ENCODE measurements at places on chromosomes 5 and 9.

DNA sequence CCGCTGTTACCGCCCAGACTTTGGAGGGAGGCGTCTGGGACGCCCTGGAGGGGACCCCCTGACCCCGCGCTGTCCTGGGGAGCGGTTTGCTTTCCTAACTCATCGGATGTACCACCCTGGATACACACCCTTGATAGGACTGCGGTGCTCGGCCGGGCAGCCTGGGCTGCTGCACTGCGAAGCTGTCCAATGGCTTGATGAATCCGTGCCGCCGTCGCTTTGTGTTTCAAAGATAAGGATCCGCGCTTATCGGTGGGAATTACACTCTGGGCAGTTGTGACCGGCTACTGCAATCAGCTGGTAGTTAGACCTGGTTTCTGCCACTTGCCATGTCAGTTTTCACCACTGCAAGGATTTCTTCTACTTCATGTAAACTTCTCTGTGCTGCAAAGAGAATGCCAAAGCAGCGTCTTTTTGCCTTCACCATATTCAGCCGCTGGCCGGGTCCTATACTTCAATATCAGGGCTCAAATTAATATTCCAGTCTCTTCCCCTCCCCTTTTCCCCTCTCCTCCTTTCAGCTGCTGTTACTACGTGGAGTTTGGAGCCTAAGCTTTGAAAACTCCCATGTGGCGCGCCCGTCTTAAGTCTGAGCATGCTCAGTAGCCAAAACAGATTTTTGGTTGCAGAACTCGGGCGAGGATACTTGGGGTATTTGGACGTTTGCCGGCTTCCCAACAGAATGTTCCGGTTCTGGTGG is 727 bp downstream of the SMAD5 start:
- no peaks in the 10 kb centered on the region for H3K36me3 ChIP-seq
- no peak for DNase-seq
- peaks cover 53% of the 10 kb centered on the region for H3K4me1 ChIP-seq
- H3K27ac ChIP-seq, result peak overlapping the region; percentile 97

DNA sequence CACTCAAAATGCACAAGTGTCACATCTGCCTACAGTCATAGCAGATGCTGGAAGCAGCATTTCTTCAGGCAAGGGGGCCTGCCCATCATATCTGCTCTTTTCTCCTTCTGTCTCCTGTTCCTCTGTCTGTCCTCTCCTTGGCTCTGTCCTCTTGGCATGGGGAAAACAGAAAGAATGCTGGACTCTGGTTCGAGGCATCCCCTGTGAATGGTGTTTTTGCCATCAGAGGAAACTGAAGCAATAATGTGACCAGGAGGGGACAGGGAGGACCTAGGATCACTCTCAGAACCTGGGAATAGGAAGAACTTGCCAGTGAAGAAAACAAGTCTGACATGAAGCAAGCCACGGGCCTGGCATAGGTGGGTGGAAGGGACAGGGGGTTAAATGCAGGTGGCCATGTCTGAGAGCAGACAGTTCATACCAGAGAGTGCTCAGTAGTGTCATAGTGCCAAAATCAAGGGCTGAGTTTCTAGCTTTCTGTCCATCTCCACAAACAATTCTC is 35.3 kb downstream of the AQP7 start:
- H3K27me3 ChIP-seq, result no peaks in the 10 kb centered on the region
- H3K4me3 ChIP-seq, result no peak overlapping the region
- H3K4me1 ChIP-seq, result no peaks in the 10 kb centered on the region
- peak; percentile 54 for DNase-seq
- no peak overlapping the region for H3K27ac ChIP-seq
- H3K36me3 ChIP-seq, result no peaks in the 10 kb centered on the region

DNA sequence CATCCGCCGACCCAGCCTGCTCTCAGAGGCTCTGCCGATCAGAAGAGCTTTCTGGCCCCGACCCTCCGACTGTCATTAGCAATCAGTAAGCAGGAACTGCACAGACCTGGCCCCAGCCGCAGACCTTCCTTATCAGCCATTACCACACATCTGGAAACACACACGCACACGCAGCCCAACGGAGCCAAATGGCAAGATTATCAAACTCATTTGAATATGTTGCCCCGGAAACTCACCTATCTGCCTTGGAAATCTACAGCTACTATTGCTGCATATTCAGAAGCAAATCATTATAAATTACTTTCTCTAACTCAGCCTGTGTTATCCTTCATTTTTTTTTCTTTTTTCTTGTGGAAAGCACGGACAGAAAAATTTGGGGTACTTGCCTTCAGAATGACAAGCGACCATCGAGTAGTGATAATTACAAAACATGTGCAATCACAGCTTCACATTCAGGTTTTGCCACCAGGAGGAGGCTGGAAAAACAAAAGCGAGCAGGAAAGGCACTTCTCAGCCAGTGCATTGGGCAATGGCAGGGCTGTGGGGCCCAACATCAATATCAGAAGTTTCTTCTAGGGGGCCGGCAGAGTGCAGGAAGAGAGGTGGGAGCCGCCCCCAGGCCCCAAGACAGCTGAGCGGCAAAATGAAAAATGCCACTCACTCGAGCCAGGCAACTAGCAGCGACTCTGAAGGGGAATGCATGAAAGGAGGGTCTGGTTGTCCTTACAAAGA is 122.3 kb downstream of the VAV2 start:
- peaks cover 19% of the 10 kb centered on the region for H3K4me1 ChIP-seq
- no peak overlapping the region for H3K4me3 ChIP-seq
- no peaks in the 10 kb centered on the region for H3K36me3 ChIP-seq
- H3K27ac ChIP-seq, result no peak overlapping the region

DNA sequence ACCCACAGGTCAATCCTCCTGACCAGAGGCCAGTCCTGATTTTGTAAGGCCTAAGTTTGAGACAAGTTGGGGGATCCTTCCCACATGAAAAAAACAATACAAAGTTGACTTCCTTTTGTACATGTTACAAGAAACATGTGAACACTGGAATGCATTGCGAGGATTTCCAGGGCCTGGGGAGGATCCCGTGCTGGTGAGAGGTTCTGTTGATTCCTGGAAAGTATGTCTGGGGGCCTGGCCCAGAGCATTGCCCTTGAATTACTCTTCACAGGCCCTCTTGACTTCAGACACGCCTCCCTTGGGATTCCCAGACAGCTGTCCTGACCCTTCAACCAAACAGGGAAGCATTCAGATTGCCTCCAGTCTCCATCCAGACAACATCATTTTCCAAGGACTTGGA is 234.2 kb upstream of the IRX2 start:
- H3K27ac ChIP-seq, result no peak overlapping the region
- no peak overlapping the region for H3K4me3 ChIP-seq
- no peaks in the 10 kb centered on the region for H3K36me3 ChIP-seq
- no peak for DNase-seq

GRCh38 chr9:123686131-123686828 is 243.6 kb downstream of the DENND1A start:
- H3K4me3 ChIP-seq, result no peak overlapping the region
- no peaks in the 10 kb centered on the region for H3K27me3 ChIP-seq
- peaks cover 9% of the 10 kb centered on the region for H3K4me1 ChIP-seq
- no peak for DNase-seq
- no peaks in the 10 kb centered on the region for H3K36me3 ChIP-seq

DNA sequence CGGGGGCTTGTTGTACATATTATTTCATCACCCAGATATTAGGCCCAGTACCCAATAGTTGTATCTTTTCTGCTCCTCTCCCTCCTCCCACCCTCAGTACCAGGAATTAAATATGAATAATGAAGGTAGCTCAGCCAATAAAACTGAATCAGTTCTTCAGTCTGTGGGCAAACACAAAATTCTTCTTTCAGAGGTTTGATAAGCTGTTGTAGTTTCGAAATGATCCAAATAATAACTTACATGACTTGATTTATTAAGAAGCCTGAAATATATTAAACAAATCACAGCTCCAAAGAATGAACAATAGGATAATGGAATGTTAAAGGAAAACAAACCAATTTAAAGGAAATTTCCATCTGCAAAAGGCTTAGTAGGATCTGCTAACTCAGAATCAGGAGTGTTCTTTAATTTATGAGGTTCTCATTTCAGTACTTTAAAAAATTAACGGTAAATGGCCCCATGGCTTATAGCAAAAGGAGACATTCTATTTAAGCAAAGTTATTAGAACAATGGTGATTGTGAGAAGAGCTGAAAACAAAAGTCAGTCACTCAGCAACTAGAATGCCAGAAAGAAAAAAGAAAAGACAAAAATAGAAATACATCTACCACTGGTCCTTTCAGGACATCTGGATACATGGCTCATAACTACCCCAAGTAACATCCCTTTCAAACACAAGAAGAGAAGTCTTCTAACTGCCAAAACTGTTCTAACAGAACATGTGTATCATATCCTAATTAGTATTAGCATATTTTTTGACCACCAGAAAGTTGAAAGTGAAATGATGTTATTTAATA is 62.4 kb downstream of the NR3C1 start:
- peak overlapping the region; percentile 15 for H3K27ac ChIP-seq
- H3K4me3 ChIP-seq, result no peak overlapping the region
- H3K36me3 ChIP-seq, result no peaks in the 10 kb centered on the region

DNA sequence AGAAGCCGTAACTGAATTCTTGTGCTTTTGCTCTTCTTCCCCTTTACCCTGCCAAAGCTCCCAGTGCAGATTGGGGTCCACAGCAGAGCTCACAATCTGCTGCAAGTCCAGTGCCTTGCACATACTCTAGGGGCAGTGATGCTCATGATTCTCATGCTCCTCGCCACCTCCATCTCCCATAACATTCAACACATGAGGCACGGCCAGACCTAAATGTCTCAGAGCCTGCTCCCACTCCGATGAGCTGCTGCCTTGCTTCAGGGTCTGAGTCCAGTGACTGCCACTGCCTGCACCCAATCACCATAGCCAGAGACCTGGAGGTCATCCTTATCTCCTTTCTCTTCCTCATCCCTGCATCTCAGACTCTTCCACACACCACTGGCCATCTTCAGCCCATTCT is 10.5 kb downstream of the CSF1R start:
- H3K4me1 ChIP-seq, result no peaks in the 10 kb centered on the region
- H3K27ac ChIP-seq, result no peak overlapping the region
- H3K36me3 ChIP-seq, result no peaks in the 10 kb centered on the region
- H3K27me3 ChIP-seq, result no peaks in the 10 kb centered on the region

DNA sequence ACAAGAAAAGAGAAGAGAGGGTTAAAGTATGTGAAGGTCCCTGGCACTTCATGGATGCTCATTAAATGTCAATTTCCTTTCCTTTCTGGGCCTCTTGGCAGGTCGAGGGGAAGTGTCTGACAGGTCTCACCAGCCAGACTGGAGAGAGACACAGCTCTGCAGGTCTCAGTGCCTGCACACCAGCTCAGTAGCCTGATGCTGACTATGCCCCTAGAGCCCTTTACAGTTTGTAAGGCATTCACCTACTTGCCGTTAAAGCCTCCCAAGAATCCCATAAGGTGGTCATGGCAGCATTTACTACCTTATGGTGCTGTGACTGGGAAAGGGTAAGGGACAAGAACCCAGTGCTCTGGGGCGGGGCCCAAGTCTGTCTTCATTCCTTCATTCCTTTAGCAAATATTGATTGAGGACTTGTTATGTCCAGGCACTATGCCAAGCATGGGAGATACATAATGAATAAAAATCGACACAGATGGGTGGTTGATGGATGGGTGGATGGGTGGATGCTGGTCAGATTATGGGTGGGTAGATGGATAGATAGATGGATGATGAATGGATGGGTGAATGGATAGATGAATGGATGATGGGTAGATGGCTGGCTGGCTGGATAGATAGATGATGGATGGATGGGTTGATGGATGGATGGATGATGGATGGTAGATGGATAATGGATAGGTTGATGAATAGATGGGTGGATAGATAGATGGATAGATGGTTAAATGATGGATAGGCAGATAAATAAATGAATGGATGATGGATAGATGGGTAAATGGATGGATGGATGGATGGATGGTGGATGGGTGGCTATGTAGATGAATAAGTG is 21.3 kb upstream of the KIF12 start:
- H3K4me3 ChIP-seq, result no peak overlapping the region
- H3K27me3 ChIP-seq, result no peaks in the 10 kb centered on the region
- no peaks in the 10 kb centered on the region for H3K36me3 ChIP-seq
- H3K27ac ChIP-seq, result no peak overlapping the region

GRCh38 chr9:128712451-128713410 is 10.4 kb downstream of the PKN3 start:
- no peaks in the 10 kb centered on the region for H3K36me3 ChIP-seq
- no peak for DNase-seq
- H3K4me3 ChIP-seq, result no peak overlapping the region
- no peaks in the 10 kb centered on the region for H3K27me3 ChIP-seq
- H3K27ac ChIP-seq, result no peak overlapping the region
- no peaks in the 10 kb centered on the region for H3K4me1 ChIP-seq

DNA sequence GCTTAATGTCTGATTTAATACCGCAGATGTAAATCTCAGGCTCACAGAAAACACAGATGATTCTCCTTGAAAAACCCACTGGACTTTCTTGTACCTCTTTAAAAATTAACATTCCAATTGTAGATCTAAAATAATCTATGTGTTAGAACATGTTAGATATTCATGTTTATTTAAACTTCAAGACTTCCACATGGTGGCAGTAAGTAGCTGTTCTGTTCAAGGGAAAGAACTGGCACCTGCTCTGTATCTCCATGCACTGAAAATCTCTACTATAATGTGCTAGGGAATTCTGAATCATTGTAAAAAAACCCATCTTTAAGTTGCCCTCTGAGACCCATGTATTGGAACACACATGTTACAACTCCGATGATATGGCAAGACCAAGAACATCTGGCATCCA is 366.9 kb downstream of the DMRTA1 start:
- no peak overlapping the region for H3K27ac ChIP-seq
- no peaks in the 10 kb centered on the region for H3K36me3 ChIP-seq
- DNase-seq, result no peak
- H3K4me1 ChIP-seq, result no peaks in the 10 kb centered on the region

DNA sequence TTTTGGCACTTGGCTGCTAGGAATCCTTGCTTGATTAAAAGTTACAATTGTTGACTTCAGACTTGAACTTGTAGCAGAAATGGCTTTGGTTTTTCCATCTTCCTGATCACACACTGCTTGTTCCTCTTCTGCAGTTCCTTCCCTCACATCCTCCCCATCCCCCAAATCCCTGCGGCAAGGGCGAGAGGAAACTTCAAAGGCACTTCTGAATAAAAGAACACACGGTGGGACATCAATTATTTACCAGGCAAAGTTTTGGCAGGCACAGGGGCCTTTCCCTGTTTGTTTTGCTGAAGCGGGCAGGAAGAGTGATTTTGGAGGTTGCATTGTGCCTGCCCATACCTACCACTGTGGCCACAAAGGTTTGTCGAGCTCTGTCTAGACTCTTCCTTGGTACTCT is 260.9 kb downstream of the KIF4B start:
- H3K36me3 ChIP-seq, result no peaks in the 10 kb centered on the region
- H3K4me1 ChIP-seq, result no peaks in the 10 kb centered on the region
- H3K27ac ChIP-seq, result no peak overlapping the region
- no peak overlapping the region for H3K4me3 ChIP-seq

GRCh38 chr5:150082889-150083288 is 3.5 kb downstream of the CSF1R start:
- no peak overlapping the region for H3K27ac ChIP-seq
- H3K27me3 ChIP-seq, result no peaks in the 10 kb centered on the region
- H3K4me1 ChIP-seq, result peaks cover 7% of the 10 kb centered on the region
- no peak for DNase-seq
- no peak overlapping the region for H3K4me3 ChIP-seq

Measured in vagina (tissue), 2 donors.